Bronchial epithelial cell (primary cell): ENCODE measurements at places on chromosomes 7 and 10. TPM values are rescaled to one million over a fixed set of nuclear protein-coding genes. Genes with fewer than 3 reads are reported as not detected.

Gene GHRHR
- total RNA-seq: not detected in 2 replicates

Gene PRRT4
- total RNA-seq: under 0.01 and 0.13 TPM in 2 replicates

Gene PRDX3
- total RNA-seq: 107 and 110 TPM in 2 replicates

Gene OR9A2
- 0.26 TPM in 1 of 2 replicates, not detected in the other for total RNA-seq

Gene PRF1
- total RNA-seq: not detected in 2 replicates

Gene ZNF248
- total RNA-seq: 6.1 and 8.1 TPM in 2 replicates

Gene NPTX2
- total RNA-seq: under 0.01 and 0.13 TPM in 2 replicates

Gene GIMAP6
- not detected in 2 replicates for total RNA-seq

Gene ACTL6B
- total RNA-seq: not detected in 2 replicates

Gene FLNC
- 0.64 and 1.8 TPM in 2 replicates for total RNA-seq

Gene INMT
- total RNA-seq: 0.13 and 0.26 TPM in 2 replicates

Gene PPP1R17
- total RNA-seq: not detected in 2 replicates

Gene CYCS
- 45.3 and 80.0 TPM in 2 replicates for total RNA-seq

Gene SHTN1
- 2.1 and 3.1 TPM in 2 replicates for total RNA-seq

Gene BAMBI
- 8.7 and 28.5 TPM in 2 replicates for total RNA-seq

Gene NEBL
- total RNA-seq: 18.7 and 54.4 TPM in 2 replicates

Gene ZNF783
- total RNA-seq: 9.5 and 11.3 TPM in 2 replicates

Gene EIF5AL1
- total RNA-seq: 0.26 TPM in 2 replicates
